ENCODE measurements at places on chromosomes 7 and 10. TPM values are rescaled to one million over a fixed set of nuclear protein-coding genes. Genes with fewer than 3 reads are reported as not detected.

GRCh38 chr10:113893570-113893969 is 39.1 kb downstream of the NHLRC2 start:
- no peak for DNase-seq

- peak; percentile 49 for DNase-seq
Observed at GRCh38 chr10:97498841-97499560, at the start of gene UBTD1. UBTD1 (plus strand) TSS chr10:97498924; CDS start chr10:97499204, 280 bp downstream.

DNA sequence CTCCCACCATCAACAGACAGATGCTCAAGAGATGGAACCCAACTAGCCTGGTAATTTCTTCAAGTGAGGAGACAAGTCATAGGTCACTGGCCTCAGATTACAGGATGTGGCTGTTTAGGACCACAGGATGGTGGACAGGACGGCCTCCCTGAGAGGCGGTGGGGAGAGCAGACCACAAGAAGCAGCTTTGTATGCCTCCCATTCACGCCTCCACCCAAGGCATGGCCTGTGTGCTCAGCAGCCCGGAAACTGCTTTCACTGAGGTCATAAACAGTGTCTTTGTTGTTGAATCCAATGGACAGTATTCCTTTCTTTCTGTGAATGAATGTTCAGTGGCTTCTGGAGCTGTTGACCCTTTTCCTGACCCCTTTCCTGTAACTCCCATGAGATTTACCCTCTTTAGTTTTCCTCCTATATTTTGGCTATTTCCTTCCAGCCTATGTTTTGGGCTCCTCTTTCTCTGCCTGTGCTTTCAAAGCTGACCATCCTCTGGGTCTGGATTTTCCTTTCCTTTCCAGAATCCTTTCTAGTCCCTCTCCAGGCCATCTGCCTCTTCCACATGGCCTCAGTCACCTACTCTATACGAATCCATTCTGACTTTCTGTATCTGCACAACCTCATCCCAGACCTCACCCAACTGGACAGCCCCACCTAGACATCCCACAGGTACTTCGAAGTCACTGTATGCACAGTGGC is 32.4 kb upstream of the INPP5F start:
- DNase-seq = no peak

DNA sequence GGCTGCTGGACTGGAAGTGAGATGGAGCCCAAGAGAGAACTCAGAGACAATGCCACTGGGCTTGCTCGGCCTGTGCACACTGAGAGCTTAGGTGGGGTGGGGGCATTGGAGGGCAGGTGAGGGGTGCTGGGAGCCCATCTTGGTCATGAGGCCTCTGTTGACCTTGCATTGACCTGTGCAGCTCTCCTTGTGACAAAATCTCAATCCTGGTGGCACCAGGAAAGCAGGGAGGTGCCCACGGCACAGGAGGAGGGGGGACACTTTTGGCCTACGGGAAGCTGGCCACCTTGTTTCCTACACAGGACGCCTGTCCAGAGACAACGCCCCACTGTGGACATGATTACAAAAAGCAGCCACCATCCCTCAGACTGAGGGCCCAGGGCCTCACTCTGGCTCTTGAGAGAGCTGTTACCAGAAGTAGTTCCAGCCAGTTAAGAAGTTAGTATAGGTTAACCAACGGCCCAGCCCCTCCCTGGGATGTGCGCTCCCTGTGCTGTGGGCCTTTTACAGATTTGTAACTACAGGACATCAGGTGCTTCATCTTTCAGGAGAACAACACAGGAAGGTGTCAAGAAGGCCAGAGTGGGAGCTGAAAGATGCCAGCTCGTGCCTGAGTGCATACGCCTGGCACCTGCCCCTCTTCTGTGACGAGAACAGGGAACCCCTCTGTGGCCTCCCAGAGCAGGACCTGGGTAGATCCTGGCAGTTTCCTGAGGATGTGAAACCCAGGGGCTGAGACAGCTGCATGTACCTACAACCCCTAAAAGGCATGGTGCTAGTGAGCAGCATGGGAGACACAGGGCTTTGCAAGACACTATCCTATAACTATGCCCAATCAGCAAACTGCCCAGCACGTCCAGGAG is 10.3 kb downstream of the PKD1L1 start:
- DNase-seq = no peak

- DNase-seq = peak; percentile 28
Observed at GRCh38 chr7:116862951-116863670, 724 bp downstream of the CAPZA2 start.

- no peak for DNase-seq
Observed at GRCh38 chr10:113859261-113859660, 4.8 kb downstream of the NHLRC2 start.

GRCh38 chr7:87144173-87144657 is 8.0 kb upstream of the DMTF1 start:
- DNase-seq = no peak

- no peak for DNase-seq
Observed at GRCh38 chr10:80170641-80171040, 34.7 kb downstream of the ANXA11 start.

DNA sequence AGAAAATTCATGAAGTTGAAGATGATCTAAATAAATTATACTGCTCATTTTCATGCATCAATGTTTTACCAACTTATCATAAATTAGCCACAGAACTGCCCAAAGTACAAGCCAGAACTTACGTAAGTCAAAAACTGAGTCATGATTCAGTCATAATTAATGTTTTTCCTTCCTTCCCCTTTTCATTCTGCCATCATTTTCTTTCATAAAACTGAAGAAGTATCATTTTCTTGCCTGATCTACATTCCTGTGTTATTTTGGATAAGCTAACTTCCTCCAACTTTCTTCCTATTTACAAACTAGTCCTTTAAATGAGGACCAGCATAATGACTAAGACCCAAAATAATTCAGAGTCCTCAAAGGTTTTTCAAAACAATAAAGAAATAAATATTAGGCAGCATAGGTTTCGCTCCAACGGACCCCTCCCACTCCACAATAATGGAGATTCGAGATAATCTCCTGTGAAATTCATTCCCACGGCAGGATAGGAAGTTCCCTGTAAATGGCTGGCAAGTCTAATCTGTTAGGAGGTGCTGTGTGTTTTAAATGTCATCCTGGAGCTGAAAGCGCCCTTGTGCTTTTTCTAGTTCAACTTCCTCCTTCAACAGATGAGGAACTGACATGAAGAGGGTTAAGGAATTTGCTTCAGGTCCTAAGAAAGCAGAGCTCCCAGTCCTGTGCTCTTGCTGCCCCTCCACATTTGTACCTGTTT is 218.9 kb downstream of the DOCK4 start:
- no peak for DNase-seq

DNA sequence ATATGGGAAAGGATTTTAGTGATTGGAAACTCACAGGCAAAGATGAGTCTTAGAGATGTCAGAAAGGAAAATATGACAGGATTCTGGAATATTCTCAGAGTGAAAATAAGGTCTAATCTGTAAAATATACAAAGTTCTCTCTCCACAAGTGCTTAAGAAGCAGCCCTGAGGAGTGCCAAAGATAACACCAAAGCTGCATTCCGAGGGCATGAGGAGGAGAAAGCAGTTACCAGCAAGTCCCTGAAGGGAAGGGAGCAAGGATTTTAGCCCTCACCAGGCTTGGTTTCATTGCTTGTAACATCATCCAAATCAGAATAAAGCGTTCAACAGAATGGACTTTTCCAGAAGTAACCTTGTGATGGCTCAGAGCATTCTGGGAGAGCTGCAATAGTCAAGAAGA is 31.4 kb upstream of the DLX6 start:
- DNase-seq = no peak

GRCh38 chr10:43043342-43043772 is 33.5 kb upstream of the RET start:
- no peak for DNase-seq

GRCh38 chr7:112381311-112382091 is 68.8 kb upstream of the IFRD1 start:
- DNase-seq = no peak

DNA sequence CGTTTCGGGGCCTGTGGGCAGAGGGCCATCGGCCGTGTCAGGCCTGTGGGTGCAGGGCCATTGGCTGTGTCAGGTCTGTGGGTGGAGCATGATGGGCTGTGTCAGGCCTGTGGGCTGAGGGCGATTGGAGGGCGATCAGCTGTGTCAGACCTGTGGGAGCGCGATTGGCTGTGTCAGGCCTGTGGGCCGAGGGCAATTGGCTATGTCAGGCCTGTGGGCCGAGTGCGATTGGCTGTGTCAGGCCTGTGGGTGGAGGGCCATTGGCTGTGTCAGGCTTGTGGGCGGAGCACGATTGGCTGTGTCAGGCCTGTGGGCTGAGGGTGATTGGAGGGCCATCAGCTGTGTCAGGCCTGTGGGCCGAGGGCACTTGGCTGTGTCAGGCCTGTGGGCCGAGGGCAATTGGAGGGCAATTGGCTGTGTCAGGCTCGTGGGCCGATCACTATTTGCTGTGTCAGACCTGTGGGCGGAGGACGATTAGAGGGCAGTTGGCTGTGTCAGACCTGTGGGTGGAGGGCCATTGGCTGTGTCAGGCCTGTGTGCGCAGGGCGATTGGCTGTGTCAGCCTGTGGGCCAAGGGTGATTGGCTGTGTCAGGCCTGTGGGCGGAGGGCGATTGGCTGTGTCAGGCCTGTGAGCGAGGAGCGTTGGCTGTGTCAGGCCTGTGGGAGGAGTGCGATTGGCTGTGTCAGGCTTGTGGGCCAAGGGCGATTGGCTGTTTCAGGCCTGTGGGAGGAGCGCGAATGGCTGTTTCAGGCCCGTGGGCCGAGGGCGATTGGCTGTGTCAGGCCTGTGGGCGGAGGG is 54.1 kb downstream of the DYNC2I1 start:
- DNase-seq = no peak

GRCh38 chr10:121232494-121232893 is 365.8 kb downstream of the FGFR2 start:
- DNase-seq = no peak

DNA sequence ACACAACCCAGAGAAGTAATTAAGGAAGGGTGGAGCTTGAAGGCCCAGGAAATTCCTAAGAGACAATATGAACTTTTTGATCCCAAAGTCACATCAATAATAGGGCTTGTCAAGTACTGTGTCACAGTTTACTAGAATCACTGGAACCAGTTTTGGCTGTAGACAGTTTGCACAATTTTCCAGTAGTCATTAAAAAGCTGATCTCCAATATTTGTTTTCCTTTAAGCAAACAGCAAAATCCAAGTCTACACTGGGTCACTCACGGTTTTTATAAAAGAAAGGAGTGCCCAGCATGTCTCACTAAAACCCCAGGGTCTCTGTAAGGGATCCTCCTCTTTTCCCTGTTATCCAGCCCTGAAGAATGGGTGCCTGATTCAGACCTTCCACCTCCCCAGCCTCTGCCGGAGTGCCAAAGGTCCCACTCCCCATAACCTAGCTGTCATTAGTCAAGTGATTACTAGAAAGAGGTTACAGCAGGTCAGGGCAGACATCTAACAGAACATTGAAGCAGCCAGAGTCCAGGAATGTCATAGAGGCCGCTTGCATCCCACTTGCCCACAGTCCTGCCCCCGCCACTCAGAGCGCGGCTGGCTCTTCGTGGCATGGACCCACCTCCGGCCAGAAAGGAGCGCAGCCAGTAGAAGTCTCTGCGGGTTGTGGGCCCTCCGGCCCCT is 552 bp downstream of the SLC25A16 start:
- no peak for DNase-seq

GRCh38 chr7:112060625-112061024 is 145.6 kb downstream of the DOCK4 start:
- no peak for DNase-seq

DNA sequence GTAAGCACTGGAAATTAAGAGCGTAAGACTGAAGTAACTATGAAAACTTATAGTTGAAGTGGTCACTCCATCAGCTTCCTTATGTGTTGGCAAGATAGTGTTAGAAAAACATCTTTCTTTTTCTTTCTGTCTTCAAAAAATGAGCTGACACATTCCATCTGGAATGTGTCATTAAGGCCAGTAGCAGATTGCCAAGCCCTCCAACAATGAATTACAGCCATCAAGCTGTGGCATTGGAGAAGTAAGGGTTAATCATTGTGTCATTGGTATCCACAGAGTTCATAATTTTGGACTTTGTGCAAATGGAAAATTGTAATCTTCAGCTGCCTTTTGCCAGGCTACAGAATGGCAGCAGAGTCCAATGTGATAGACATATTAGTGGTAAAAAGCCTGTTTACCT is 926.3 kb downstream of the NRG3 start:
- DNase-seq = no peak

GRCh38 chr7:155878250-155878649 is 66.0 kb upstream of the SHH start:
- DNase-seq = peak; percentile 5

DNA sequence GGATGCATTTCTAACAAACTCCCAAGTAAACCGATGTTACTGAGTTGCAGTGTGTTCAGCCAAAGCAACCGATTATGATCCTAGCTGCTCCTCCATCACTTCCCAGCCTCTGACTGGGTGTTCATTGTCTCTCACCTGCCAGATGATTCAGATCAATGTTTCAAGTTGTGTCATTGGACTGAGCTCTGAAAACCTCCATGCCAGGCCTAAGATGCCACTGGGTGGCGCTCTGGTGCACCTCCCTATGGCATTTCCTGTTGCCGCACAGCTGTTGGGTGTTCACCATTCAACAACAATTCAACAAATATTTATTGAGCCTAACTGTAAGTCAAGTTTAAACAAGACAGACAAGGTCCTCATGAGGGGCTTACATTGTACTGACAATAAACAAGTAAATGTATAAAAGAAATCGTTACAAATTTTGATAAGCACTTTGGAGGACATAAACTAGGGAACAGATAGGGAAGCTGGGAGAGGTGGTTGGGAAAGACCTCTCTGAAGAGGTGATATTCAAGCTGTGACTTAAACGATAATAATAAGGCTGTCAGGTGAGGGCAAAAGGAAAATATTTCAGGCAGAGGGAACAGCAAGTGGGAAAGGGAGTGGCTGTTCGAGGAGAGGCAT is 22.8 kb downstream of the RGR start:
- peak; percentile 77 for DNase-seq

GRCh38 chr10:103278862-103279298 is 1.9 kb downstream of the INA start:
- DNase-seq = peak; percentile 51

GRCh38 chr10:76921383-76922010 is 716.1 kb downstream of the KCNMA1 start:
- no peak for DNase-seq

- no peak for DNase-seq
Observed at GRCh38 chr10:103184615-103185014, 8.5 kb downstream of the NT5C2 start.

CCL24 gene
- total RNA-seq = 15.7 TPM

SPDYE6 gene
- total RNA-seq = not detected

TAS2R3 gene
- 0.94 TPM for total RNA-seq

CALML5 gene
- not detected for total RNA-seq

KCNIP2 gene
- total RNA-seq = 1.5 TPM

EBLN1 gene
- not detected for total RNA-seq

TBXAS1 gene
- total RNA-seq = 12.0 TPM

KBTBD2 gene
- 18.2 TPM for total RNA-seq

RBP3 gene
- not detected for total RNA-seq
